Stimulated activated naive CD4-positive, alpha-beta T cell treated with Interleukin-2 at 50 U/mL for 16 hours (primary cell): ENCODE measurements at places on chromosomes 11 and 22.

GRCh38 chr22:24504956-24505736, 10.0 kb downstream of the UPB1 start:
- no peak for DNase-seq

GRCh38 chr11:59548309-59548656, 36.9 kb downstream of the OR4D9 start:
- DNase-seq, result no peak

DNA sequence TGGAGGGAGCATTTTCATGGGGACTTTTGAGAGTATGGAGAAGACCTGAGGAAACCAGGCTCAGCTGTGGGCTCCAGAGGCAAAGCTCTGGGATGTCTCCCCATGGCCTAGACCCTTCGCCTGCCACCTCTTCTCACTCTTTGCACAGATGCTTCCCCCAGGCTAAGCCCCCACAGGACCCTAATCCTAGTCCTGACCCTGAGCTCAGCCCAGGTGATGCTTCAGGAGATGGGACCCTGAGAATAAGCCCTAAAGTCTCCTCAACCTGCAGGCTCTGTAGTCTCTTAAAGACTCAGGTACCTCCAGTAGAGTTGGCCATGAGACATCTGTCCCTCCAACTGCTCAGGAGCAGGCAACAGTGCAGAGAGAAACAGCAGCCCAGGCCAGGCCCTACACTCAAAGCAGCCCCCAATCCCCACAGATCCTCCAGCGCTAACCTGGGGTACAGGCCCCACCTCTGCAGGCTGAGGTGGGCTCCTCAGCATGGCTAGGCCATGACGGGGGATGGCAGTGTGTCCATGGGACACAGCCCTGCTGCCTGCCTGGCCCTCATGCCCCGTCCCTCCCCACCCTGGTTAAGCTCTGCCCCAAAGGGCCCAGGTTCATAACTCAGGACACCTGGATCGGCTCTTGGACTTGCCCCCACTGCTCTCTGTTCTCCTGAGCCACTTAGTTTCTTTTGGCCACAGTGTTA, 39.4 kb downstream of the GGTLC2 start:
- DNase-seq, result no peak

DNA sequence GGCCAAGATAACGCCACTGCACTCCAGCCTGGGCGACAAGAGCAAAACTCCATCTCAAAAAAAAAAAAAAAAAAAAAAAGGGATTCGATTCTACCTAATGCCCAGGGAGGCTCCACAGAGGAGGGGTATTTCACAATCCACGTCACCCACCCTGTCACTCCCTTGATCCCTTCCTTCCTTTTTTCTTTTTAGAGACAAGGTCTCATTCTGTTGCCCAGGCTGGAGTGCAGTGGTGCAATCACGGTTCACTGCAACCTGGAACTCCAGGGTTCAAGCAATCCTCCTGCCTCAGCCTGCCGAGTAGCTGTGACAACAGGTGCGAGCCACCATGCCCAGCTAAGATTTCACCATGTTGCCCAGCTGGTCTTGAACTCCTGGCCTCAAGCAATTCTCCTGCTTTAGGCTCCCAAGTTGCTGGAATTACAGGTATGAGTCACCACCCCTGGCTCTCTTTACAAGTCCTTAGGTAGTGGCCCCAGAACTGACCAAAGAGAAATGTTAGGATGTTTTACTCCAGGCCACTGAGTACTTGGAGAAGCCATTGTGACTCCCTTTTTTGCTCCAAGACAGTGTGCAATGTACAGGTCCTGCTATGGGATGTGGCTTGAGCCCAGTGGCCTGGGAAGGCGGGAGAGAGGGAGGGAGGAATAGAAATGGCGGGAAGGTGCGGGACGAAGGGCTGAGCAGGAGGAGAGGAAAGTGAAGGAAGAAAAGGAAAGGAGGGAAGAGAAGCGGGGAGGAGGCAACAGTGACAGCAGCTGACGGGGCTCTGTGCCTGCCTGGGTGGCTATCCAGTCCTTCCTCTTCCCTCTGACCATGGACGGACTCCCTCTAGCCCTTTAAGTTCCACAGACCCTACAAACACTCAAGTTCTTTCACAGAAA, 11.8 kb upstream of the FXYD2 start:
- no peak for DNase-seq

GRCh38 chr22:27344546-27344945, 457.0 kb downstream of the MN1 start:
- DNase-seq, result no peak

- DNase-seq, result no peak
These were observed 6.2 kb upstream of the SLC5A4 start for GRCh38 chr22:32261306-32261705.

- peak; percentile 32 for DNase-seq
These were observed 1.8 kb downstream of the SIK3 start for GRCh38 chr11:117096201-117096991.

DNA sequence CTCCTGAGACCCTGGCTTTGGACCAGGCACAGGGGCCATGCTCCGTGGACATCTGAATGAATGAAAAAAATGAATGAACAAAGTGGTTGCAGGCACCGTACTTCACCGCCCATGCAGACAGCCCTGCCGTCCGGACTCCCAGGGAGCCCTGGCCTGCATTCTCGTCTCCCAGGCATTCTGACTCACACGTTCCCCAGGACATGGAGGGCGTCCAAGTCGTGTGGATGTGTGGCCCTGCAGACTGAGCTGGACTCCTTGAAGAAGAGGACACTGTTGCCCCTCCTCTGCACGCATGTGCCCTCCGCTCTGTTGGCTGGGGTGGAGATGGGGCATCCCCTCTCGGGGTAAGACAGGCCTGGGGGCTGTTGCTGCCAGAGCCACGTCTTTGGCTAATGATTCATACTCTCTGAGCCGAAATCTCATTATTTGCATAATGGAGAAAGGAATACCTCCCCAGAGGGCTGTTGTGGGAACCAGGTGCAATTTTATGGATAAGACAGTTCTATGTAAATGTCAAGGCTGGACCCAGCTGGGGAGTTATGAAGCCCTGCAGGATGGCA, 49.7 kb downstream of the RTL6 start:
- DNase-seq, result no peak

DNA sequence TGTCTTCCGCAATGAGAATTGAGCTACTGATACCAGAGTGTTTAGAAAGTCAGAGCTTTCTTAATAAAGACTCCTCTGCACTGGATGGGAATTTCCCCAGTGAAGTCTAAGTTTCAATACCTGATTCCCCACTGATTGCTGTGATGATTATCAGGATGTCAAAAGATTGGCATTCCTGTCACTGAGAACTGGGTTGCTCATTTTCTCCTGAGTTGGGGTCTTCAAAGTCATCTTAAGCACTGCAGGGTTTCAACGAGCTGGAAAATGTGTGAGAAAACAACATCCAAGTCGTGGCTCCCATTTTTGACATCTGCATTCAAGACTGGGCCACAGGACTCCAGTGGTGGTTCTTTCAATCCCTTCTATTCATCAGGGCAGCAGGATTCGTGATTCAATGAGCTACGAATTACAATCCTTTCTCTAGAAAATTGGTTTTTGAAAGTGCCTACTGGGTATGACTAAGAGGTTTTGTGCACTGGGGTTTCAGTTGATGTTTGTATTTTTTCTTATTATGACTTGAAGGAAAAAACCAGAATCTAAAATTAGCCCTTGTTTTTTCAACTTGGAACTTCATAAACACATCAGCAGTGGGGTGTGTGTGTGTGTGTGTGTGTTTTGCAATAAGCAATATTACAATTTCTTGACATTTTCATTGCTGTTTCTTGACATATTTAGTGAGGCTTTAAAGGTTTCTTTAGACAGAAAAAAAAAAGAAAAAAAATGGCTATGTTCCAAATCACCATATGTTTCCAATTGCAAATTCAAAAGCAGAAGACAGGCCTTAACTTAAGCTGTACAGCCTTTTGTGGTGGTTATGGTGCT, 233.0 kb downstream of the FAM76B start:
- DNase-seq, result peak; percentile 29

- DNase-seq, result no peak
These were observed 181.1 kb upstream of the SESN3 start for GRCh38 chr11:95412074-95412473.

DNA sequence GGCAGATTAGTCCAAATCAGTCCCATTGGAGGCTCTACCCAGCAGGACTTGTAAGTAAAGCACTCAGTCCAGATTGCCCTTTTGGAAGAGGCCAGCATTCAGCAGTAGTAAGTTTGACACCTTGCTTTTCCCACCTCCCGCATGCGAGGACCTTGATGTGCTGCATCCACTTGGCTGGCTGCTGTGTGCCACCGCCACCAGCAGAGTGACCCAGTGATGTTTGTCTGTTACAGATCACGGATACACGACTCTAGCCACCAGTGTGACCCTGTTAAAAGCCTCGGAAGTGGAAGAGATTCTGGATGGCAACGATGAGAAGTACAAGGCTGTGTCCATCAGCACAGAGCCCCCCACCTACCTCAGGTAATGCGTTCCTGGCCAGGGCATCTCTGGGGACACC, 6.6 kb downstream of the SMARCB1 start:
- no peak for DNase-seq

GRCh38 chr11:104999721-105000120, 23.2 kb downstream of the CASP5 start:
- DNase-seq, result no peak
